ENCODE measurements at places on chromosomes 4 and X.

DNA sequence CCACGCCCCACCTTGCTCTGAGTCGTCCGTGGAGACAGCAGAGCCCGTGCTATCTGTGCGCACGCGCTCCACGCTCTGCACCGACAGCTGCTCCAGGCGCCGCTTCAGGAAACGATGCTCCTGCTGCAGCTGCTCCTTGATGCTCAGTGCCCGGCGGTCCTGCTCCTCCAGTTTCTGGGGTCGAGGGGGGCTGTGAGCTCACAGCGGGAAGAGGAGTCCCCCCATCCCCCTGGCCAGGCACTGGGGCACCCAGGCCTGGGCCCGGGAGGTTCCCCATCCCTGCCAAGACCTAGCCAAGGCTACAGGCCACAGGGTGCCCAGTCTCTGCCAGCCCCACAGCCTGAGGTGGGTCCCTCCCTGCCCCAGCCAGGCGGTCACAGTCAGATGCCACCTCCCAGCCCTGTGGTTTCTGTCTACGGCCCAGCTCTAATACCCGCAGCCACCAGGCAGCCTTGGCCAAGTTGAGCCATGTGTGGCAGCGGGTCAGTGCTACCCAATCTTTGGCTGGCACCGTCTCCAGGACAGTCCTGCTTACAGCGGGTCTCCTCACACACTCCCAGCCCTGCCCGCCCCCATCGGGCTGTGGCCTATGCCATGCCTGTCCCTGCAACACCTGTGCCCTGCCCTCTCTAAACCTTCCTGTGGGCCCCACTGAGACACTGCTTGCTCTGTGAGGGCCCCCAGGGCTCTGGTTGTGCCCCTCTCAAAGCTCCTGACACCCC is 9.3 kb upstream of the HAUS3 start:
- DNase-seq = no peak

- no peak for DNase-seq
Observed at GRCh38 chr4:116926631-116927295, 158.6 kb downstream of the TRAM1L1 start.

DNA sequence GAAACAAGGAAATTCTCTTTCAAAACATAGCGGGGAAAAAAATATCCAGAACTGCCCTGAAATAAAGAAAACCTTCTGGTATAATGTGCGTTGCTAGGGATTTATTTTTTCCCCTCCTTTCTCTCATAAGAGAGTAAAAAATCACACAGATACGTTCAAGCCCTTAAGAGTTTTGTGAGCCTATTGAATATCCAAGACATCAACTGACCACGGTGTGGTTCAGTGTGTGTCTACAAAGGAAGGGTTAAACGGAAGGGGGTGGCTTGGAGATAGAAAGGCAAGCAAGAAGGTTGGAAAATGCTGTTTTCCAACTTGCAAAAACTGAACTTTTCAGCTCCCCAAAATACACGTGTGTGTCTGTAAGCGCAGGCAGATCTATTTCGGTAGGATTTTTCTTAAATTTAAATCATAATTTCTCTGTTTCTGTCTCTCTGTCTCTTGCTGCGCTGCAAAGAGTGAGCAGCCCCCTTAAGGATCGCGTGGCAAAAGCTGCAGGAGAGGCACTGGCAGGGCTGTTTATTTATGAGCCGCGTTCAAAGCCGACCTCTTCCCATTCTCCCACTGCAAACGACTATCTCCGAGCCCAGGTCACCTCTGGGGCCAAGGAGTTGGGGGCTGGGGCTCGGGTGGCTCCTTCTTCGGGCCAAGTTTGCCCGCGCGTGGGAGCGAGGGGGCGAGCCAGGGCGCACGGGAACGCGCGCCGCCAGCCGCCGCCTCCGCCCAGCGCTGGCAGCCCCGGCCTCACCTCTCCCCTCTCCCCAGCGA is 492 bp upstream of the SLIT2 start:
- DNase-seq = no peak

GRCh38 chrX:85221361-85221760 is 22.2 kb downstream of the SATL1 start:
- DNase-seq = no peak

GRCh38 chr4:43341741-43342140 is 449.2 kb downstream of the GRXCR1 start:
- DNase-seq = no peak

DNA sequence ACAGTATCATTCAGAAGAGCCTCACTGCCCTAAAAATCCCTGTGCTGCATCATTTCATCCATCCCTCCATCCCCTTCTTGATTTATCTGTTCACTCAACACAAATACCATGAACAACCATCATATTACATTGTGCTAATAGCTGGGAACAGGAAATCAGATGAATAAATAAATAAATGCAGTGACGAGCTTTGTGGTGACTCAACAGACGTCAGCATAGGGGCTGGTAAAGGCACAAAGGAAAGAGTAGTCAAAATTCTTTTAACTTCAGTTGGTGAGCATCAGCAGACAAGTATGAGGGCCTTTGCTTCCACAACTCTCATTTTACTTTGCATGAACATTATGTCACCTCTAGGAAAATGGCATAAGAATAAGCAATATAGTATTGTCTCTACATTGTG is 65.5 kb downstream of the EDNRA start:
- DNase-seq = no peak

GRCh38 chr4:88809576-88810219 is 112.1 kb upstream of the NAP1L5 start:
- no peak for DNase-seq

- DNase-seq = no peak
Observed at GRCh38 chr4:125187226-125188176, 127.3 kb upstream of the FAT4 start.

DNA sequence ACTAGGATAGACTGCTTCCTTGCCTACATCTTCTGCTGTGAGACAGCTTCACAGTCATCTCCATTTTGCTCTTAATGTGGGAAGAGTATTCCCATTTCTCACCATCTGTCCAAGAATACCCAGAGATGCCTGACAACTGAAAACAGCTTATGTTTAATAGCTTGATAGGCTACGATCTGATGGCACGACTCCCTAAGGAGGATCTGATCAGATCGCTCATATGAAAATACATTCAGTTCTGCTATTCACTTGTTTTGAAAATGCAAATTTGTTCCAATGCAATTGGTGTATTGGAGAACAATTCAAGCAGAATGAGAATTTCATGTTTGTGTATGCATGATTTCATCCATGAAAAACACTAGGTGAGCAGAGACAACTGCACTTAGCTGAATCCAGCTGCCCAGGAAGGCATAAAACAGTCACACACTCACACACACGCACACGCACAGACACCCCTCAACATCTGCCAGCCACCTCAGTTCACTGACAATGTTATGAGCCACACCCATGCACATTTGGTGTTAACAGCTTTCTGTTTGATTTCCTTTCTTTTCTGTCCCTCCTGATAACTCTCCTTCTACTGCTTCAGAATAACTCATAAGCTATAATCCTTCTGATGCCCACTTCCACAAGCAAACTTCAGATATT is 29.6 kb downstream of the TRIML1 start:
- no peak for DNase-seq

- no peak for DNase-seq
Observed at GRCh38 chr4:68891678-68892077, 59.9 kb downstream of the UGT2A3 start.

GRCh38 chrX:99572711-99573110 is 837.4 kb downstream of the PCDH19 start:
- DNase-seq = no peak

GRCh38 chrX:7247346-7247745 is 99.4 kb upstream of the PUDP start:
- DNase-seq = no peak

GRCh38 chr4:150495550-150495949 is 86.4 kb upstream of the MAB21L2 start:
- DNase-seq = no peak

DNA sequence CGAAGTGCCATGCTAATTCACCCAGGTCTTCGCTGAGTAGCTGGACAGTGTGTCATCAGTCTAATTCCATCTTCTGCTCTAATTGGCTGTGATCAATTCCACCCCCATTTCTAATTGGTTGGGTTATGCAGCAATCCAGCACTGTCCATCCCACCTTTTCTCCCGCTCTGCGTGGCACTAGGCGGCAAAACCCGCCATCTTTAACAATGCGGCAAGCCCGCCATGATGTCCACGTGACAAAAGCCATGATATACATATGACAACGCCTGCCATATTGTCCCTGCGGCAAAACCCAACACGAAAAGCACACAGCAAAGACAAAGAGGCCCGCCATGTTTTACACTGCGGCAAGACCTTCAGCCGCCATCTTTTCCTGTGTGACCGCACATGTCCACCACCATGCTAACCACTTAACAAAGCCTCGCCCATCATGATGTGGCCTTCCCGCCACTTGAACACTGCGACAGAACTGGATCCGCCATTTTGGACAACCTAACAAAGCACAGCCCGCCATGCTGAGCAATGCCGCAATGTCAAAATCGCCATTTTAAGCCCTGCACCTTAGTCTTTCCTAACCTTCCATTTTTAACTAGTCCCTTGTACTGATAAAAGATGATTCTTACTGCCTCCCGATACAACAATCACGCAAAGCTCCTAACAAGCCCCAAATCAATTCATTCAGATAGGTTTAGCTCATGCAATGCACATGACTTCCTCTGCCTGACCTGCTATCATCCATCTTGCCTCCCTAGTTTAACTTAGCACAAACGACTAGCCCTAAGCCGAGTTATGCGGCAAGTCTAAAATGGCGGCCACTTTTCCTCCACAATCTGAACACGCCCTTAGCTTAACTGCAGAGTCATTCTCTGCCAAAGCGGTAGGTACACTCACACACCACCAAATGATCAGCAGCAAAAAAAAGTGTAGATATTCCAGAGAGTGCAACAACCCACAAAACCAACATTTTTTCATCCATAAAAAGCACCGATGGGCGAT is 288.3 kb downstream of the CHIC1 start:
- DNase-seq = no peak

DNA sequence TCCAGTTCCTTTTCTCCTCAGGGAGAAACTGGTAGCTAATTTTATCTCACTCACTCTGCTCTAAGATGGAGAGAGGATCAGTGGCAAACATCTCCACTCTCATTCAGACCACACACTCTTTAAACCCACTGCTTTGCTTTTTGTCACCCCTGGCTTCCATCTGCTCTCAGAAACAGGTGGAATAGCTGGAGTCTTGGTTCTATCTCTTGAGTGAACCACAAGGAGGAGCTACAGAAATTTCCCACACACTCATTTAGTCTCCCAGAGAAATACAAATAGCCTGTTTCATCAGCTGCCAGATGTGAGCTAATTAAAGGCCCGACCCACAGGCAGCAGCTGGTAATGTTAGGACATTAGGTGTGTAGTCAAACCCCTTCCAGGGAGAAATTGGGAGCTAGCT is 96.6 kb downstream of the STPG2 start:
- no peak for DNase-seq

GRCh38 chrX:68363984-68364383 is 69.3 kb downstream of the OPHN1 start:
- no peak for DNase-seq

DNA sequence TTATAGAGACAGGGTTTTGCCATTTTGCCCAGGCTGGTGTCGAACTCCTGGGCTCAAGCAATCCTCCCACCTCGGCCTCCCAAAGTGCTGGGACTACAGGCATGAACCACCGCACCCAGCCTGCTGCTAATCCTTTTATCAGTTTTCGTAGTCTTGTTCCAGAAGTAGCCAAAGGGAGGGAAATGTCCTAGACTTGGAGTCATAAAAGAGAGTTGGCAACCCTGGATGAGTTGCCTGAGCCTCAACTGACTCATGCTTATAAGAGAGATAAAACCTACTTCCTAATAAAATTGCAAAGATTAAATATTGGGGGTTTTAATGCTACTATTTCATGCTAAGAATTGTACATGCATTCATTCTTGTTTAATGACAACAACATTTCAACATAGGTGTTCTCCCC is 44.3 kb downstream of the CD40LG start:
- no peak for DNase-seq

- no peak for DNase-seq
Observed at GRCh38 chr4:43146198-43146597, 253.7 kb downstream of the GRXCR1 start.

DNA sequence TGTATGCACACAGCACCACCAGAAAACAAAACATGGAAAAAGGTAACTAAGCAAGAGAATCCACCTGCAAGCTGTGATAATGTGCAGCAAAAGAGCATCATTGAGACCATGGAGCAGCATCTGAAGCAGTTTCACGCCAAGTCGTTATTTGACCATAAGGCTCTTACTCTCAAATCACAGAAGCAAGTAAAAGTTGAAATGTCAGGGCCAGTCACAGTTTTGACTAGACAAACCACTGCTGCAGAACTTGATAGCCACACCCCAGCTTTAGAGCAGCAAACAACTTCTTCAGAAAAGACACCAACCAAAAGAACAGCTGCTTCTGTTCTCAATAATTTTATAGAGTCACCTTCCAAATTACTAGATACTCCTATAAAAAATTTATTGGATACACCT is 90.2 kb downstream of the TET2 start:
- DNase-seq = no peak

GRCh38 chr4:4202510-4202909 is 24.2 kb downstream of the OTOP1 start:
- DNase-seq = no peak

DNA sequence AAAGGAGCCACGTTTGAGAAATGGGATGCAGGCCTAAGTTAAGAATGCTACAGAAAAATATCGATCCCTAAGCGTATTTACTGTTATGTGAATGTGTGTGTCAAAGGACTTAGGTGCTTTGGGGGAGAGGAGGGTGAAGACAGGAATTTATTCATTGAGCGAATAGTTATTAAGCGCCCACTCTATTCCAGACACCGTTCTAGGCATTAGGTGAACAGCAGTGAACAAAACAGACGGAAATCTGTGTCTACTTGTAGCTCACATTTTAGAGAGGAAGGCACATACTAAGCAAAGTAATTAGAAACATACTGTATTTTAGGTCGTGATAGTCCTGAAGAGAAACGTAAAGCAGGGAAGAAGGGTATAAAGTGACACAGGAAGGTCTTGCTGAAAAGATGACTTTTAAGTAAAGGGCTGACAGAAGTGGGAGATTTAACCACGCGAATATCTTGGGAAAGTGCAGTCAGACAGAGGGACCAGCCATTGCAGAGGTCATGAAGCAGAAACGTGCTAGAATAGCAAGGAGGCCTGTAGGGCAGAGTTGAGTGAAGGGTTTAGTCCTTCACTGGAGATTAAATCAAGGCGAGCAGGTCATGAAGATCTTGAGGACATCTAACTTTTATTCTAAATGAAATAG is 541 bp downstream of the AIMP1 start:
- no peak for DNase-seq

DNA sequence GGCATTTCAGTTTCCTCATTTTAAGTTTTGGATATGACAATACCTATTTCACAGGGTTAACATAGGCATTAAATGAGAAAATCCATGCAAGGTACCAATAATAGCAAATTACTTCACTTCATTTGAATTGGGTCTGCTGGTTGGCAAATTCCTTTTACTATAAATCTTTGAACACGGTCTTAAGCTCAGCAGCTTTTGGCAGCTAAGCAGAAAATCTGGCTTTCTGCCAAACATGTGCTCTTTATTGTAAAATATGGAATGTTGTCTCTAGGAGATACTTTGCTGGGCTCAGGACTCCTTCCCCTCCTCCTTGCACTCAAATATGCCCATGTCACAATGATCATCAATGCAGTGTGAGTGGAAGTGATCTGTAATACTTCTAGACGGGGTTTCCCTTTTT is 16.8 kb upstream of the DMP1 start:
- no peak for DNase-seq
